ENCODE measurements at places on chromosomes 16 and 17.

GRCh38 chr17:64117981-64118979 is 11.7 kb downstream of the ERN1 start:
- DNase-seq: peak; percentile 63

DNA sequence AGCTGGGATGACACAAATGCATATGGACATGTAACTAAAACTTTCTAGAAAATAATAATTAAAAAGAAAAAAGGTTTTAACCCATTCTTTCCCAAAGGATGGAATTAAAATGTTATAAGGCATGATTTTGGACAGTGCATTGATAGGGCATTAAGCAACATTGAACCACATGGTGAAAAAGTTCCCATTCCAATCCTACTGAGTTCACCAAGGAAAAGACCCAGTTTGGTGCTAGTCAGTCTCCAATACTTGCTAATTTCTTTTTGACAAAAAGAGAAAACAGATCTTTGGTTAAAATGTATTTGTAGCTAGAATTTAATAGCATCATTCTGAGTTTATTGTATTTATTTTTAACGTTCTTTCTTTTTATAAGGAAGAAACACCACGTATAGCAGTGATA is 28.1 kb downstream of the EMP2 start:
- no peak for DNase-seq

DNA sequence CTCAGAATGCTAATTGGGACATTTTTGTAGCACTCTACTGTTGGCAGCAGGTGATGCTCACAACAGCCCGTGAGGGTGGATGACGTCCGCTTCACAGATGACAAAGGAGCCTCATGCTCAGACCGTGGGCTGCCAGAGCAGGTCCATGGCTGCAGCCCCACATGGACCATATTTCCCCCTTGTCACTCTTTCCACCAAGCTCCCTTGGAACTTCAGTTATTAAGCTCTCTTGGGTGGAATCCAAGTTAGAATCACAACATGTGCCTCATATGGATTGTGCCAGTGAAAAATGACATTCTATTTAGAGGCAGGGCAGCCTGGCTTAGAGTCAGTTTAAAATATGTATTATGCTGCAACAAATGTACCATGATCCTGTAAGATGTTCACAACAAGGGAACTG is 33.2 kb upstream of the STH start:
- DNase-seq: no peak

- no peak for DNase-seq
Measured at GRCh38 chr17:15220785-15221184, 44.3 kb downstream of the PMP22 start.

DNA sequence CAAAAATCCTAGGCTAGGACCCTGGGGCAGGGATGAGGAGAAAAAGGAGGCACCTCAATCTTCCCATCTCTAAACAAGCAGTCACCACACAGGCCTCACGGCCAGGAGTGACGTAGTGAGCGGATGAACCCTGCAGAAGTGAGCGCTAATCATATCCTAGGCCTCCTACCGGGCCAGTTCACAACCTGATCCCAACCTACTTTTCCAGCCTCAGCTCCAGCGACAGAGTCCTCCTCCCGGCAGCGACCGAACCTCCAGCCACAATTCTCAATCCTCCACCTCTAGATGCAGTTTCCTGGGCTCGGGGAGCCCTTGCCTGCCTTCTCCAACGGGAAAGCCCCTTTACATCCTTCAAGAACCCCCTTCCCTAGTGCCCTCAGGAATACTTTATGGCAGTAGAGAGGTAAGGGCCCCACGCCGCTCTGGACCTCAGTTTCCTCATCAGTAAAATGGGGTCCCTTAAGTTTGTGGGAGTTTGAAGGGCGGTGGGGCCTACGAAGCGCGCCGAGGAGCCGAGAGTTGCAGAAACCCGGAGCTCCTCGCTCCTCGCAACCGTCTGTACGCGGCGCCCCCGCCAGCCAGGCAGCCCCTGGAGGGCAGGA is 1.4 kb downstream of the ZNF668 start:
- no peak for DNase-seq

DNA sequence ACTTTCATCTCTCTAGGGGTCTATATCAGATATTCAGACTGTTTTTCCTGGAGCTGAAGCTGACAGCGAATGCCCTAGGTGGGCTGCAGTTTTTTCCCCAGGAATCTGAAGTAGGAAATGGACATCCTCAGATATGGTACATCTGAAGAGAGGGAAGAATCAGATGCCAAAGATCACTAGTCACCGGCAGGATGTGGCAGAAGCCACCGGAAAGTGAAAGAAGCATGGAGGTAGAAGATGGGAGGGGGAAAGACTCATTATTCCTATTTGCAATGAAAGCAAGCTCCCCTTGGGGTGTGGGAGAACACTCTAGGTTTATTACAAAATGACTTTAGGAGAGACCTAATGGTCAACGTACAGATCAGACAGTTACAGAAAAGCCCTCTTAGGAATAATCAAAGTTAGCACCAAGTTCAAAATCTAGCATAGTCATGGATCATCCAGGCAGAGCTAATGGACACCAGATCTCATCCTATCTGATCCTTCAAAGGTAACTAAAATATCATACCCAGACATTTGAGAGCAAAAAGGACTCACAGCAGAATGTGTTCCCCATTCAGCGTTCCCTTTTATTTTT is 110.7 kb downstream of the HS3ST3A1 start:
- no peak for DNase-seq

GRCh38 chr17:72974605-72975232 is 117.8 kb downstream of the SLC39A11 start:
- peak; percentile 59 for DNase-seq

DNA sequence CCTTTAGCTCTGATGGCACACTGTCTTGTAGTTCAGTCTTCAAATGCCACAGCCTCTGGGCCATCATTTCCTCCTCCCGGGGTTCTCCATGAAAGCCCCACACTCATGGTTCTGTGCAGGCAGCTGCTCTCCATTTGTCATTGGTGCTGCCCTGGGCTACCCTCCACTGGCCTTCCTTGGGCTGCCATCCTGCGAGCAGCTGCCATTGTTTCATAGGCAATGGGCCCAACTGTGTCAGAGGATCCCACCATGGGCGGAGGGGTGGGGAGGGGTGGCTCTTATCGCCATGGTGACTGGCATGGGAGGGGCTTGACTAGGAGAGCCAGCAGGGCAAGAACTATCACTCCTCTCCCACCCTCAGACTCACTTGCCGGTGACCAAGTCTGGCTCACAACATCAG is 38.6 kb upstream of the BRD7 start:
- no peak for DNase-seq

- DNase-seq: no peak
Measured at GRCh38 chr16:84959045-84959576, 52.2 kb downstream of the ZDHHC7 start.

GRCh38 chr17:33318241-33318640 is 25.1 kb upstream of the ASIC2 start:
- no peak for DNase-seq

DNA sequence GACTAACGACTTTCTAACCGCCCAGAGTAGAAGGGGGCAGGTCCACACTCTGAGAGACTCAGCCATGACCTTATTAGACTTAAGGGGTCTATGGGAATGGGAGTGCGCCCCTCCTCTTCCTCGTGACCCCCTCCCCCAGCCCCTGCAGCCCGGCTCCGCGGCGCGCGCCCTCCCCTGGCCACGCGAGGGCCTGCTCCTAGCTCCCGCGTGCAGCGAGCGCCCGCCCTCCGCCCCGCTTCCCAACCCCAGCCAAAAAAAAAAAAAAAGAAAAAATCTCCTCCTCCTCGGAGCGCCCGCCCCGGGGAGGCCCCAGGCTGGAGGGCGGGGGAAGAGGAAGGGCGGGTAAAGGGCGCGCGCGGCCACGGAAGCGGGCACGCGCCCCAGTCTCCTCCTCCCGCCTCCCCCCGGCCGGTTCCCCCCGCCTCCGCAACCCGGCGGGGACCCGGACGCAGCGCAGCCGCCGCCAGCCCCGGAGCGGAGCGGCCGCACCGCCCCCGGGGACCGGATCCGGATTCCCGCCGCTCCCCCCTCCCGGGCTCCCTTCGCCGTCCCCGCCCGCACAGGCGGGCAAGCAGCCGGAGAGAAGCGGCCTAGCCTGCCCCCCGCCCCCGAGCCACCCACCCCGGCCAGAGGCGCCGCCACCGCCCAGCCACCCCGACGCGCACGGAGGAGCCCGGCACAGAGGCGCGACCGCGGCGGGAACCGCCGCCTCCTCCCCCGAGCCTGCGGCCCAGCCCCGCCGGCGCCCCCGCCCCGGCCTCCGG is 949 bp downstream of the UBTF start:
- peak; percentile 34 for DNase-seq

- peak; percentile 17 for DNase-seq
Measured at GRCh38 chr17:20059728-20060188, 50.6 kb downstream of the SPECC1 start.

DNA sequence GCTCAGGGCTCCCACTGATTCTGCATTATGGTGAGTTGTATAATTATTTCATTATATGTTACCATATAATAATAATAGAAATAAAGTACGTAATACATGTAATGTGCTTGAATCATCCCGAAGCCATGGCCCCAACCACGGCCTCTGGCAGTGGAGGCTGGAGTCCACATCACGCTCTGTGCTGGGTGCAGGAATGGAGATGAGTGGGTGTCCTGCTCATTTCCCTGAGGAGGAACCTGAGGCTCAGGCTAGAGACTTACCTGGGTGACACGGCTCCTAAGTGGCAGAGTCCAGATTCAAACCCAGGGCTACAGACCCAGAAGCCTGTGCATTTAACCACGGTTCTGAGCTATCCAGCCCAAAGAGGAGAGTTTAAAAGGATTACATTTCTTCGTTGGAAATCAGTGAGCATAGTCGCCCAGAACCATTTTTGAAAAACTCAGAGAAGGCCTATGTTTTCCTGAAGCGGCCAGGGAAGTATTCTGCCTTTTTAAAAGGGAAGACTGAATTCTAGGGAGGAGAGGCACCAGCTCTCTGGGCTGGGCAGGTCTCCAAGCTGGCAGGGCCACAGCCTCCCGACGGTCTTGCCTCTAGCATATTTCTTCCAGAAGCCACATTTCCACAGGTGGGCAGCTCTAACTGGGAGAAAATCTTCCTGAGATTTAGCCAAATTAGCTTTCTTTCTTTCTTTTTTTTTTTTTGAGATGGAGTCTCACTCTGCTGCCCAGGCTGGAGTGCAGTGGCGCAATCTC is 6.7 kb downstream of the IL4R start:
- DNase-seq: no peak

DNA sequence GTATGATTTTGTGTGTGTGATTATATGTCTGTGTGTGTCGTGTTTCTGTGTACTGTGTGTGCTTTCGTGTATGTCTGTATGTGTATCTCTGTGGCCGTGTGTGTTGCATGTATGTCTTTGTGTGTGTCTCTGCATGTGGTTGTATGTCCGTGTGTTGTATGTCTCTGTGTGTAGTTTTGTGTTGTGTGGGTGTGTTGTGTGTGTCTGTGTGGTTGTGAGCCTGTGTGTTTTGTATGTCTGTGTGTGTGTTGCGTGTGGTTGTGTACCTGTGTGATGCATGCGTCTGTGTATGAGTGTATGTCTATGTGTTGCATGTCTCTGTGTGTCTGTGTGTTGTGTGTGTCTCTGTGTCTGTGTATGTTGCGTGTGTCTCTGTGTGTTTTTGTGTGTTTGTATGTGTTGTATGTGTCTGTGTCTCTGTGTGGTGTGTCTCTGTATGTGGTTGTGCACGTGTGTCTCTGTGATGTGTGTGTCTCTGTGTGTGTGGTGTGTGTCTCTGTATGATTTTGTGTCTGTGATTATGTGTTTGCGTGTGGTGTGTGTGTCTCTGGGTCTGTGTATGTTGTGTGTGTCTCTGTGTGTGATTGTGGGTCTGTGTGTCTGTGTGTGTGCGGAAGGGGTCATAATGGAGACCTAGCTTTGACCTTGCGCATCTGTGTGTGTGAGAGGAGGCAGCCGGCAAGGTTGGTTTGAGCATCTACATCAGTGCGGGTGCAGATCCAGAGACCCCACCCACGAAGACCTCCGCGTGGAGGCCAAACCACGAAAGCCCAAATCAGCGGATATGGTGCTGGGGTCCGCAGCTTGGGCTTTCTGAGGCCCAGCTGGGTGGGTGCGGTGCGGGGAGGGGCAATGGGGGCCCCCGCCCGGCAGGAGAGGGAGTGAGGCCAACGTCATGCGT is 212.6 kb upstream of the GSE1 start:
- DNase-seq: no peak

DNA sequence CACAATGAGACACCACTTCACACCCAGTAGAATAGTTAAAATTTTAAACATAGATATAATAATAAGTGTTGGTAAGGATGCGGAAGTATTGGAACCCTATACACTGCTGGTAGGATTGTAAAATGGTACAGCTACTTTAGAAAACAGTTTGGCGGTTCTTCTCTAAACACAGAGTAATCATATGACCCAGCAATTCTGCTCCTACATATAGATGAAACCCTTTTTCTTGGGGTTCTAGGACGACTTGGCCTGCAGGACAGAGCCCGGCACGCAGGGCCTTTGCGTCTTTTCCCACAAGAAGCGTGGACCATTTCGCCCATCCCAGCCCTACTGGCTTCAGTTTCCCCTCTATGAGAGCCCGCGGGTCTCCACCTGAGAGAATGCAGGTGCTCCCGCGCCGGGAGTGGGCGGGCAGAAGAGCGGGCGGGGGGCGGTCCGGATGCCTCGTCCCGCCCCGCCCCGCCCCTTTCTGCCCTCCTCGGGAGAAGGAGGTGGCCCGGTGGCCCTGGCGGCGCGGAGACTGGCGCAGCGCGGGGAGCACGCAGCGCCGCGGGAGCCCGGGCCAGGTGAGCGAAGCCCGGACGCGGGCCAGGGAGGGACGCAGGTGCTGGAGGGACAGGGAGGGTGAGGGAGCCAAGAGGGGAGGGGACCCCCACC is at the start of gene SDR42E2:
Gene SDR42E2 (plus strand): TSS at position 508 of the 657 bp plus-strand sequence. CDS start 3,077 bp downstream, outside the sequence.
- no peak for DNase-seq

DNA sequence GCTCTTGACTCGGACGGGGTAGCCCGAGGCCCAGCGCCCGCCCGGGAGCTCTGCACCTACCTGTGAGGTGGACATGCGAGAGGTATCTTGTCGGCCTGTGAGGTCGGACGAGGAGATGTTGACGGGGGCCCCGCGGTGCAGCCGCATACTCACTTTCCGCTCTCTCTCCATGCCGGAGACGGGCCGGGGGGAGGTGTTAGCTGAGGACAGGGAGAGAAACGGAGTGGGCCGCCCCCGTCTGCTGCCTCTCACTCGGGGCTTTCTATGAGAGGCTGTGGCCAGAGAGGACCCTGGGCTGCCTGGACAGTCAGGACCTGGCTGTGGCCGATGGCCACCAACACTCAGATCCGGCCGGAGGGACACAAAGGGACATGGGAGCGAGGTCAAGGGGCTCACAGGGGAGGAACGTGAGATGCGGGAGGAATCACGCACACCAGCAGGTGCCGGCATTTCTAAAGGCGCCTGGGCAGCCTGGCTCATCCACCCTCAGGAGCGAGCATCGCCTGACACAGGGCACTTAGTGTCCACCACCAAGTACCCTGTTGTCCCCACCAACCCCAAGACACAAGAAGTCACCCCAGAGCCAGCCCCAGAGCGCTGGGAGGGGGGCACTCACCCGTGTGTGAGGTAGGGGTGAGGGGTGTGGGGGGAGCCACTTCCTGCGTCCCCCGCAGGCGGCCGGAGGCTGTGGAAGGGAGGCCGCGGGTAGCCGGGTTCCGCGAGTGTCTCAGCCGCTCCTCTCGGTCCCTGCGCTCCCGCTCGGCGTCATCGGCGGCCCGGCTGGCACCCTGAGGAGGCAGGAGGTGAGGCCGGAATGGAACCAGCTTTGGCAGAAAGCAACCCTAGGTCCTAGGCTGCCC is 20.2 kb downstream of the SLC16A3 start:
- DNase-seq: no peak

Measured in NCI-H2029 treated with DMSO at 0.1 percent for 48 hours (cell line).